ENCODE measurements at places on chromosomes 16 and 17.

DNA sequence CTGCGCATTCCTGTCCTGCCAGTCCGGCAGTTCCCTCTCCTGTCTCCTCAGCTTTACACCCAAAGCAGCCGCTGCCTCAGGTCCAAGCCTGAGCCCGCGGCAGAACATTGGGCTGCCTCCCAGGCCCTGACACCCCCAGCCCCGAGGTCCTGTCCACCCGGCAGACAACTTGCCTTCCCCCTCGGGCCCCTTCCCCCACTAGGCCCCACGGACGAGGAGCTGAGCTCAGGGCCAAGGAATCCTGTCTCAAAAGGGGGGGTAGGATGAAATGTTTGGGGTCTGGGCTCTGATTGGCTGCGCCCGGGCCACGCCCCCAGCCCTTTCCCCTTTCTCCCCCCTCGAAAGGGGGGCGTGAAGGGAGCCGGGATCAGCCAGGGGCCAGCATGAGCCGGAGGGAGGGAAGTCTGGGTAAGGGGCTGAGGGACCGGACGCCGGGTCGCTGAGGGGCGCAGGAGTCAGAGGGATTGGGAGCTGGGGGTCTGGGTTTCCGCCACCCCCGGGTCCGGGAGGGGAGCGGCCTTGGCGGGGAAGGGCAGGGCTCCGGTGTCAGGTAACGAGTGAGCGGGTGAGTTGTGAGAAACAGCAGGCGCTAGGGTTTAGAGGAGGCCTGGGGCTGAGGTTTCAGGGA is at the start of gene CTF1:
TSS of gene CTF1 (plus strand) at position 354 of the 628 bp plus-strand sequence. CDS start at position 384, 30 bp downstream.
- no peak for DNase-seq

DNA sequence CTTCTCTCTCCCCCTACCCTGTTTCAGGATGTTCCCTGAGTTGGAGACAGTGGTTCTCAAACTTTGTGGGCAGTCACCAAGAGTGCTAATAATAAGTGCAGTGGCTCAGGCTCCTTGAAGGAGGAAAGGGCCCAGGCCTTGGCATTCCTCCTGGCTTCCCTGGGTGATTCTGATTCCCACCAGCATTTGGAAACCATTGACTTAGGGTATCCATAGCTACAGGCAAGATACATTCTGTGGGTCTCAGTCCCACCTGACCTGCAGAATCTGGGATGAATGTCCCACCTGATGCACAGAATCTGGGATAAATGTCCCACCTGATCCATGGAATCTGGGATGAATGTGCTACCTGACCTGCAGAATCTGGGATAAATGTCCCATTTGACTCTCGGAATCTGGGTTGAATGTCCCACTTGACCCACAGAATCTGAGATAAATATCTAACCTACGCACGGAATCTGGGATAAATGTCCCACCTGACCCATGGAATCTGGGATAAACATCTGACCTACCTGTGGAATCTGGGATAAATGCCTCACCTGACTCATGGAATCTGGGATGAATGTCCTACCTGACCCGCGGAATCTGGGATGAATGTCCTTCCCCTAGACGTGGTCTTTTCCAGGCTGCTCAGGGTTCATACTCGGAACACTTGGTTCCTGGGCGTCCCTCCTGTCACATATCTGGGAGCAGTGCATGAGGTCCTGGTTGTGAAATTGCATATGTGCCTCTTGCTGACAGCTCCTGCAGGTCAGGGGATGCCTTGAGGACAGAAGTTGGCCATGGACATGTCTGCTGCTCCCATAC is 136.7 kb upstream of the HS3ST2 start:
- DNase-seq: no peak

DNA sequence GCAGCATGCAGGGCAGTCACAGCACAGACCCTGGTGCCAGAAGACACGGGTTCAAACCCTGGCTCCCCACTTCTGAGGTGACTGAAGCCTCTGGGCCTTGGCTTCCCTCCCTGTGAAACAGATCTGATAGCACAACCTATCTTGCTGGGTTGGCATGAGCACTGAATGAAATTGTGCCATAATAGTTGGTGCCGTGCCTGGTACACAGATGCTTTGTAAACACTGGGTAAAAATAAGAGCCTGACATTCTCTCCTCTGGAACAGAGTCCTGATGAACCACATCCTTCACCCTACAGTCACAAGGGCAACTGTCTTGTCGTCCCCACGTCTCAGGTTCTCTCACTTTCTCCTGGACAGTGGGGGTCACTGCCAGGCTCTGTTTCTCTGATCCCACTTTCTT is 35.7 kb downstream of the NOS2 start:
- DNase-seq: no peak

- no peak for DNase-seq
Measured at GRCh38 chr16:47916266-47916665, 239.5 kb downstream of the ABCC12 start.

DNA sequence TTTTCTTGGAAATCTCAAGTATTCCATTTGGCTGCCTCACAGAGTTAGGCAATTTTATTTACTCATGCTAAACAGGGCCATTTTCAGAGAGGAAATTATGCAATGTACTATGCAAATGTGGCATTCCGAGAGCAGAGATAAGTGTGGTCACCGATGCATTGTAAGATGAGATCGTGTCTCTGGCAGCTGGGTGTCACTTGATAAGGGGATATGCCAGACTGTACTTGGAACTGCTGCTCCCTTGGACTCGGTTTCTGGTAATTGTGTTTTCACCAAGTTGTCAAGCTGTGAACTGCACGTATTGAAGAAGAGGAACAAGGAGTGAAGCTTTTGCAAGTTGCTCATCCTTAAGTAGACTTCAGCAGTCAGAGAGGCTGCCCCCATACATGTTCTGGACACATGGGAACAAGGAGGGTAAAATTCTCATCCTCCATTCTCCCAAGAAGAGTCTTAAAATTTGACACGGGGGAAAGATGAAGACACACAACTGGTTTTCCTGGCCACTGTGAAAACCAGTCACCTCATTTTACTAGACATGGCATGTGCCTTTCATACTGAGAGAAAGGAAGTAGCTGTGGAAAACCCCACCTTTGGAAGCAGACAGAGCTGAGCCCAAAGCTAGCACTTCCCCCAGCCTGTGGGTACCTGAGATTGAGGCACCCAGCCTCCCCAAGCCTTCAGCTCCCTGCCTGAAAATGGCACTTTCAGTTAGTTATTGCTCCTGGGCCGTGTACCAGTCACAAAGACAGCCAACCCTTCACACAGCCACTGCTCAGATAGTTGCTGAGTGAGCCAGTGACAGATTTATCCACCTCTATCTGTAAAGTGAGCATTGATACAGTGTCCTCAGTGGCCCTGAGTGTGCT is 150.7 kb downstream of the SOCS1 start:
- DNase-seq: peak; percentile 67

DNA sequence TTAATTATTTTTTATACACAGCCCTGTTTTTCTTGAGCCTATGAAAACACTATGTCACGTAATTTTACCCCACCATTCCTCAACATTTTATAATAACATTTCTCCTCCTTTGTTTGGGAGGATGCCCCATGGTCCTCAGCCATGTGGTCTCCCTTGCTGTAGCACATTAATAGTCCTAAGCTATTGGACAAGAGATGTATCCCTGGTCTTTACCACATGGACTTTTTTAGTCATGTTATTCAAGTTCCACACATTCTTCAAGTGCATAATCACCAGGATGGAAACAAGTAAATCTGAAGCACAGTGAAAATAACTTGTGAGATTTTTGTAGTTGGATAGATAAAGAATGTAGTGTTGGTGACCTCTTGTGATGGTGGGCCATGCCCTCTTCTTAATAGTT is 2.0 kb upstream of the KRTAP2-3 start:
- no peak for DNase-seq

DNA sequence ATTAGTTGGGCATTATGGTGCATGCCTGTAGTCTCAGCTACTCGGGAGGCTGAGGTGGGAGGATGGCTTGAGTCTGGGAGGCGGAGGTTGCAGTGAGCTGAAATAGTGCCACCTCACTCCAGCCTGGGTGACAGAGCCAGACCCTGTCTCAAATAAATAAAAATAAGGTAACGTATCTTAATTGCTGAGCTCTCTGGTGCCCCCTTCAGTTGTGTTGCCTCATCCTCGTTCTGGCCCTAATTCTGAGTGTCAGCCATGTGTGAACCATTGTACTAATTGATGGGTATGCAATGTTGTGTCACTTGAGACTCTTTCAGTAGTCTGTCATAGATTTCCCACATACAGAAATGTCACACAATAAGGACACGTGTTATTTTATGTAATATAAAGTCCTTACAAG is 363.1 kb upstream of the RBFOX1 start:
- DNase-seq: no peak

GRCh38 chr16:74574146-74574545 is 32.8 kb downstream of the GLG1 start:
- no peak for DNase-seq

DNA sequence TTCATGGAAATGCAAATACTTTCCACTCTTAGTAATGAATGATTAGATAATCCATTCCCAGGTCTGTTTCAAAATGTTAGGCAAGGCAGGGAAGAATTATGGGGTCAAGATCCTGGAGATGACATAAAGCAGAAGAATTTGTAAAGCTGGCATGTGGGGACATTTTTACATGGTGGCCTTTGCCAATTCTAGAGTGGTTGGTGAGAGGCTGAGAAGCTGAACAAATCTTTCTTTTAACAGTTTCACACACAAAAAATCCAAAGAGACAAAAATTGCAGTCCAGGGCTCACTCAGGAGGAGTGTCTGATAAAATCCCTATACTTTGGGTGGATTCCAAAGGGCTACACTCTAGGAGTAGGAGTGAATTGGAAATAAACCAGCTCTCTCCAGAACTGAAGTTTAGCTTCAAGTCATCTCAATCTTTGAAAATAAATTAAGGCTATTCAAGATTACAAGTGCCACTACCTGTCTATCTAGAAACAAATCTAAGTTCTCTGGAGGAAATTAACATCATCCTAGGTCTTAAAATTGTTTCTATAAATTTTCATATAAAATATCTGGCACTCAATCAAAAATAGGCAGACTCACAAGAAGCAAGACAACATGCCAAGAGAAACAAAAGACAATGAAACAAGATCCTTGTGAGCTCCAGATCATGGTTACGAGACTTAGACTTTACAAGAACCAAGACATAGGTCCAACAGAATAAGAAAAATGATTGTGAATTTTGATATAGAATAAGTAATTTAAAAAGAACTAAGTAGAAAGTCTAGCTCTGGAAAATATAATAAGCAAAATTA is 113.0 kb upstream of the AXIN2 start:
- no peak for DNase-seq
